ENCODE measurements at places on chromosomes 4 and X.

- DNase-seq: no peak
Measured at GRCh38 chrX:139949703-139950102, 15.6 kb downstream of the CXorf66 start.

DNA sequence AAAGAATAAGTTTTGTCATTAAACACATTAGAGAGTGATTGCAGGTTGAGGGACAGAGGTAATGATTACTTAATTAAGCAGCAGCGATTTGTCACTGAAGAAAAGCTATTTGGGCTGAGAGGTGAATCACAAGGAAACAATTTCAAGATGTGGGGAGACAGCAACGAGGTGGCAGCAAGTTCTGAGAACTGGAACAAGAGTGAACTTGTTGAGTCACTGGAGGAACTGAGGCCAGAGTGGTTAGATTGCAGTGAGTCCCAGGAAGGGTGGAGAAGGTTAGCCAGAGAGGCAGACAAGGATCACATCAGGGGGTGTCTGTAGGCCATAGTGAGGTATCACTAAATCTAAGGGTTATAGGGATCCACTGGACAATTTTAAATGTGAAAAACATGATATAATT, 57.9 kb upstream of the TMPRSS11A start:
- DNase-seq: peak; percentile 3

DNA sequence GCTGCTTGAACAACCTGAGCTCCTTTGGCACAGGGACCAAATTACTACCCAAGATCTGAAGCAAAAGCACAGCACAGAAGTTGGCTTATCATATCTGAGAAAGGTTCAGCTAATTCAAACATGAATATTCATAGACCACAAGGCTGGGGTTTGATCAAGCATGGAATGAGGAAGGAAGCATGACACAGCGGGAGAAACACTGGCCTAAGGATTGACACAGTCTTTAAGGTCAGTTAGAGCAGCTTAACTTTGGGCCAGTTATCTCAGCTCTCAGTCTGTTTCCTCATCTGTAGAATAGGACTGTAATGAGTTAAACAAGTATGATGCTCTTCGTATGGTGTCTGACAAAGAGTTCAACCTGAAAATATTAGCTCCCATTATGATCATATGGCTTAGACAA, 88.5 kb upstream of the CBR4 start:
- no peak for DNase-seq

GRCh38 chr4:169030562-169030982, 20.5 kb upstream of the CBR4 start:
- peak; percentile 18 for DNase-seq

DNA sequence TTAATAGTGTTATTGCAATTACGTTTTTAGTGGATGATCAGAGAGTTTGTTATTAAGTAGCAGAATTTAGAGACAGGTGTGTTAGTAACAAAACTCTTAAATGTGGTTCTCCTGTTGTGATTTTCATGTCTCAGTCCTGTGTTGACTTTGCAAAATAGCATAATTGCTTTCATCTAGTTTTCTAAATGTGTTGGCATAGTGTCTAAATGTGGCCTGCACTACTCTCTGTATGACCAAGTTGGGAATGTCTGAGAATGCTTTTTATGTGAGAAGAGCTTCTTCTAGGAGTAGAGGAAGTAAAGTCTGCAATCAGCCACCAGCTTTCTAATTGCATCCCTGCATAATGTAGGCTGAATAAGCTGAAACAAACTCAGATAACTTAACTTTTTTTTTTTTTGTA, 158.6 kb upstream of the FAT1 start:
- no peak for DNase-seq

DNA sequence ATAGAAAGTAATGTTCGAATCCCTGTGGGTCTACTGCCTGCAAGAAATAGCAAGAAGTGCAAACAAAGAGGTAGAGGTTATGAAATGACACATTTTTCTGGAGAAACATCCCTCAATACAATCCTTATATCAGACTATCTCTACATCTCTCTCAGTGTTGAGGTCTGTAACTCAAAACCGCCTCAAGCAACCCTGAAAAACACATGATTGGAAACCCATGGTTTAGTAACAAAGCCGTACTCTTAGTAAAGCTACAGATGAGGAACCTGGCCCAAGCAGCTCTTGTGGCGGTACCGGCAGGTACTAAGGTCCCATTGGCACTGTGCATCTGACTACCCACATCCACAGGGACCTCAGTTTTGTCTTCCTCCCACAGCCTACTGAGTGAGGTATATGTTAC, 53.9 kb downstream of the IRF2 start:
- DNase-seq: no peak

- peak; percentile 71 for DNase-seq
Measured at GRCh38 chrX:3520982-3521381, 174.5 kb upstream of the MXRA5 start.

- DNase-seq: peak; percentile 2
Measured at GRCh38 chr4:132614682-132615081, 534.4 kb upstream of the PCDH10 start.

DNA sequence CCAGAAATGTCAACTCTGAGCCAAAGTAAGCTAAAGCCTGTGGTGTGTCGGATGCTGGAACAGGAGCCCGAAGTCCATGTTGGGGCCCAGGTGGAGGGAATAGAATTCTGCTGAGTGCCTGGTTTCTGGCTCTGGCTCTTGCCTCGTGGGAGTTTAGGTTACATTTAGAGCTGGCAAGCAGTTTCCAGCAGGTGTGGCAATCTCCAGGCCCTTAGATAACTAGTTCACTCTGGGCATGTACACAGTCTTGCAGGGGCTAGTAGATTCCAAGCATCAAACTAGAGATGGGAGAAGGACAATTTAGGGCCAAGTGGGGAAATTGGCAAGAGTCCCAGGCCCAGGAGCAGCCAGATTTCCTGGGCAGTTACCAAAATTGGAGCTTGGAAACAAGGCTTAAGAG, 56.3 kb upstream of the STOX2 start:
- DNase-seq: no peak

All from fibroblast of skin of abdomen (primary cell).